ENCODE measurements at places on chromosomes 1 and 21.

DNA sequence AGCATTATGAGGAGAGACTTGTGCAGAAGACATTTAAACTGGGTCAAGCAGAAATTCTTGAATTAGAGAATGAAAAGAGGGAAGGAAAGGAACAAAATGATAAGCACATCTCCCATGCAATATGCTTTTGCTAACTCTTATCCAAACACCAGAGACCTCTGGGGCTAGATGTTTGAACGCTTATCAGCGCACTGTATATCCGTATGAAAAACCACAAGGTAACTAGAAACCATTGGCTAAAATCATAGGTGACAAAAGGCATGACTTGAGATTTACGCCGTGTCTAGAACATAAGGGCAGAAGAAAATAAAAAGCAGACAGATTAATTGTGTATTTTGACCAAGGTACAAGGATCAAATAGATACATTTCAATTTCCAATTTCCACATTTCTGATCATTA is 38.0 kb upstream of the TIAM1 start:
- DNase-seq = no peak

- no peak for DNase-seq
These were observed 222.7 kb downstream of the HMCN1 start for GRCh38 chr1:185956881-185957280.

DNA sequence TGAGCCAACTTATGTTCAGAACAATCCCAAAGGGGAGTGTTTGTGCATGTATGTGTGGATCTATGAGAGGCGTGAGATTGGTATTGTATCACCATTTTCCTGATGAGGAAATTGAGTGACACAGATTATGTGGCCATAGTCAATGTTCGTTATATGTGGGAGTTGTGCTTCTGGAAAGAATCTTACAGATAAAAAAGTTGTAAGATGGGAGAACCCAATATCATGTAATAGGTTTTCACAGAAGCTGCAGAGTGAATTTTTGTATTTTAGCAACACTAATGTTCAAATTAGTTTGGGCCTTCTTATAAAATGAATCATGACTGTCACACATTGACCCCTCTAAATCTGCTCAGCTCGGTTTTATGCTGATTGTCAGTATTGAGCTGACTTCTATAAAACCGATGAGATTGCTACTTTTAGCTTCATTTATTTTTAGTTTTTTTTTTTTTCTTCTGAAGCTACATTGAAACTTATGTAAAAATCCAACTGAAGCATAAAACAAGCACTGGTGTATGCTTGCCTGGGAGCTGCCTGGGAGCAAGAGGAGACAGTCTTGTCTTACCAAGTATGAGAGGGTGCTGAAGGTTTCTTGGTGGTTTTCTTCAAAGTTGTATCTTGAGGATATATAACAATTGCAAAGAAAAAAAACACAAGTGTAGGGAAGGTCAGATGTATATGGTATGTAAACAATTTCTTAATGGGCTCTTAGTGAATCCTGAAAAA is 4.1 kb downstream of the RWDD3 start:
- no peak for DNase-seq

GRCh38 chr1:100627054-100627716 is 89.2 kb downstream of the GPR88 start:
- no peak for DNase-seq

DNA sequence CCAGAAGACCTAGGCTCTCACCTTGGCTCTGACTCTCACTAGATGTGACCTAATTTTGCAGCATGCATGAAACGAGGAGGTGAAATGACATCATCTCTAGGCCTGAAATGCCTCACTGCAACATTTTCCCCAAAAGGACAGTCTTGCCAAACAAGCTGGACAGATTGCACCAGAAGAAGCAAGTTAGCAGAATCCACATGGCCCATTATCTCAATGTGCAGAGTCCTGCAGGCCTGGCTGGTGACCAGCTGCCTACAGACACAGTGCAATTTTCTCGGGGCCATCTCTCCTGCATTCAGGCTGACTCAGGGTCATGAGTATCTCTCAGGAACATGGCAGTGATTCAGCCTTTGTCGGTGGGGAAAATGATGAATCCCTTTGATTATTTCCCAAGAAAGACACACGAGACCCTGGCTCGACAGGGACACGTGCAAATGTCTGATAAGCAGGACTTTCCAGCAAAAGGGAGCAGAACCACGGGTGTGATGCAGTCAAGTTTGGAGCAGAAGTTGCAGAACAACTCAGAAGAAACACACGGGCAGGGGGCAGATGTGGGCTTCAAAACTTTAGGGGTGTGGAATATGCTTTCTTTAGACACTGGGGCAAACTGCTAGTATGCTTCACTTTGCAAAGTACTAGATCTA is 38.7 kb downstream of the TRIM67 start:
- DNase-seq = no peak

DNA sequence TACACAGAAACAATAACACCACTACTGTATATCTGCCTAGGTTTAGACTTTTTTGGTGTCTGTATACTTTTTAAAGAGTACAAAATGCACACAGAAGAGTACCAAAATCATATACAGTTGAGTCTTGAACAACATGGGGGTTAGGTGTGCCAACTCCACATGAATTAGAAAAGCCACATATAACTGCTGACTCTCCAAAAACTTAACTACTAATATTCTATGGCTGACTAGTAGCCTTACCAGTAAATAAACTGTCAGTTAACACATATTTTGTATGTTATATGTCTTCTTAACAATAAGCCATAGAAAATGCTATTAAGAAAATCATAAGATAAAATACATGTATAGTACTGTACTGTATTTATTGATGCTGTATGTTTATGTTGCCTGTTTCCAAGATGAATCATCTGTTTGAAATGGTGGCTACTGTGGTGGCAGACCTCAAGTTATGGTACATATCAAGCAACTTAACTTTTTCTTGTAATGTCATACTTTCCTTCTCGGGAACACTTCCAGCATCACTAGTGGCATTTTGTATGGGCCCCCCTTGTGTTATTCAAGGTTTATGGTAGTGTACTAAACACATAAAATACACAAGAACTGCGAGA is 71.2 kb downstream of the LHX4 start:
- no peak for DNase-seq

DNA sequence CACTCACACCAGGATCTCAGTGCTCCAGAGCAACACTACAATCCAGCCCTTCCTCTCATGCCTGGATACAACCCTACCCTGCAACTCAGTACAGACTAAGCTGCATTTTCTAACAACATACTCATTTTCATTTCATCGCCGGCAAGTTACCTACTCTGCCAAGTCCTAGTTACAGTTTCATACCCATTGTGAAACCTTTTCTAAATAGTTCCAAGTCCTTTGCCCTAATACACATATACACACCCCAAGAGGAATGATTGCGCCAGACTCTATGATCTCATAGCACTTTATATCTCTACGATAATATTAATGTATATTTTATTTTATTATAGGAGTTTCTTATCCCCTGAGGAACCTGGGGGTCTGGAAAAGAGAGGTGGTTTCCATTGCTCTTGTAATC is 122.4 kb downstream of the LMX1A start:
- no peak for DNase-seq

DNA sequence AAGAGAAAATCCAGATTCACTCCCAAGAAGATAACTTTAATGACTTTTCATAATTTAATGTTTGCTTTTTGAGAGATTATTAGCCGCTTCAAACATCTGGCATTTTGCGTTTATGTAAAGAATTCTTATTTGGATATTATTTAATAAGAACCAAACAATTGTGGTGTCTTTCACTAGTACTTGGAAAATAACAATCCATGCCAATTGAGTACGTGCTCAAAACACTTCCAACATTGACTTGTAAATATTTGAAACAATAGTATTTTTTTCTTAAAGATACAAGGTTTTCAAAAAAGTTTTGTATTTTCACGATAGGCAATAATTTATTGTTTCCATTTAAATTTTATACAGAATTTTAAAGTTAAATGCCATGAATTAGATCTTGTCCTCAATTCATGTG is 498.7 kb downstream of the AMY1C start:
- DNase-seq = no peak

DNA sequence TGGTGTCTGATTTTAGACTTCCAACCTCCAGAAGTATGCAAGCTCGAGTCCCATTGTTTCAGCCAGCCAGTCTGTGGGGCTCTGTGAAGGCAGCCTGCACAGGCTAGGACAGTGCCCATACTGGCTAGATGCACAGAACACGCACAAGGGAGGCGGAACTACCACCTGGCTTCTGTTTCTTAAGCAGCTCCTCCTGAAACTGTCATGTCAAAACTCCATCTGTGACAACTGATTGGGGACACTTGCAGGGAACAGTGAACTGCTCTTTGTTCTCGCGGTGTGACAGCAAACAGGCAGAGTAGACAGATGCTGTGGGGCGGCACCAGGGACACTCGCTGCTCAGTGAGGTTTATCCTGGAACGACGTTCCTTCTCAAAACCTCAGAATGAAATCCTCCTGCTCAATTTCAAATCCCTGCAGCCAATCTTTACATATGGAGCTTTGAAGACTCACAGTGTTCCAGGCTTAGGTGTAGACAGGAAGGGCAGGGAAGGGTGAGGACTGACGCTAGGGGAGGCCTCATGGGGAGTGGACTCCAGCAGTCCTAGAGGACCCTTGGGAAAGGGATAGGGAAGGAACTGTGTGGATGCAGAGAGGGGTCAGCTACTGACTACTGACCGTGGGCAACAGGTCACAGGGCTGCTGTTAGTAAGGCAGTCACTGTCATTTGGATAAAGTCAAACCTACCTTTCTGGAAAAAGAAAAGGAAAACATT is 73.8 kb downstream of the ERG start:
- no peak for DNase-seq
